Activated B cell treated with CpG ODN at 0.5 μM for 24 hours (primary cell): ENCODE measurements at places on chromosomes 6 and 20.

DNA sequence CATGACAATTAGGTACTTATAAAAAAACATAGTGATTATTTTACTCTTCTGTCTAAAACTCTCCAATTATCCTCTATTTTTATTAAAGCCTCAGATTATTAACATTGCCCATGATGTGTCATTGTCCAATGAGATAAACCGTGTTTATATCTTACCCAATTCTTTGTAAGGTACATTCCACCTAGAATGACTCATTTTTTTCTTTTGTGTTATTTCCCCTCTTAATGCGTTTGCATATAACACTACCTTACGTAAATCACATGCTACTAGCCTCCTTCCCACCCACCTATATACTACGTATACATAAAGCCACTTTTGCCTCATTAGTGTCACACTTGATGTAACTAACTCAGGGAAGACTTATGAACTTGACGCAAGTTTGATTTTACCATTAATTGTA, 336.3 kb upstream of the PTCHD4 start:
- DNase-seq = no peak

GRCh38 chr20:33787253-33787891, 23.8 kb upstream of the CHMP4B start:
- DNase-seq = no peak

- no peak for DNase-seq
Measured at GRCh38 chr6:157119502-157120027, 203.8 kb downstream of the TMEM242 start.

DNA sequence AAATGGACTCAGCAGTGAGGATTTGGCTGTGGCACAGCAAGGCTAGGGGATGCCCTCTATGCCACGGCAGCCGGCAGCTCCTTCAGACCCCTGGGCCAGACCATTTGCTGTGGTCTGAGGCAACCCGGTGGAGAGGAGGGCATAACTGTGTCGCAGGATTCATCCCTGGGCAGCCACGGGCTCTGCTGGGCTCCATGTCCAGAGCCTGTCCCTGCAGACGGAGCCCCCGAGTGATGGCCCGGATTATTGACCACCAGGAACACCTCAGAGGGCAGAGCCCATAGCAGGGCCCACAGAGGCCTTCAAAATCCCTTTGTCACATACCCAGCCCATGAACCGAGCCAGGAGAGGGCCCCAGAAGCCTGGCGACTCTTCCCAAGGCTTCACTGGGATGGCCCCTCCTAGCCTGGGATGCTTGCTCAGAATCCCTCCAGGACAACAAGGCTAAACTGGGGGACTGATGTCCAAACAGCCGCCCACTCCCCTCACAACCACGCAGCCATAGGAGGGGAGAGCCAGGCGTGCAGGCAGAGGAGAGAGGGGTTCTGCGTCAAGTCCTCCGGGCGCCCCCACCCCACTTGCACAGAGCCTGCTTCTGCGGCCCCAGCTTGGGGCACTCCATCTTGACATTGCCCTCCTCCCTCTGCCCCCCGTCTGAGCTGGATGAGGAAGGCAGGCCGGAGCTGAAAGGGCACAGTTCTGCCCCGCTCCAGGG, 68.2 kb upstream of the AFDN start:
- no peak for DNase-seq

DNA sequence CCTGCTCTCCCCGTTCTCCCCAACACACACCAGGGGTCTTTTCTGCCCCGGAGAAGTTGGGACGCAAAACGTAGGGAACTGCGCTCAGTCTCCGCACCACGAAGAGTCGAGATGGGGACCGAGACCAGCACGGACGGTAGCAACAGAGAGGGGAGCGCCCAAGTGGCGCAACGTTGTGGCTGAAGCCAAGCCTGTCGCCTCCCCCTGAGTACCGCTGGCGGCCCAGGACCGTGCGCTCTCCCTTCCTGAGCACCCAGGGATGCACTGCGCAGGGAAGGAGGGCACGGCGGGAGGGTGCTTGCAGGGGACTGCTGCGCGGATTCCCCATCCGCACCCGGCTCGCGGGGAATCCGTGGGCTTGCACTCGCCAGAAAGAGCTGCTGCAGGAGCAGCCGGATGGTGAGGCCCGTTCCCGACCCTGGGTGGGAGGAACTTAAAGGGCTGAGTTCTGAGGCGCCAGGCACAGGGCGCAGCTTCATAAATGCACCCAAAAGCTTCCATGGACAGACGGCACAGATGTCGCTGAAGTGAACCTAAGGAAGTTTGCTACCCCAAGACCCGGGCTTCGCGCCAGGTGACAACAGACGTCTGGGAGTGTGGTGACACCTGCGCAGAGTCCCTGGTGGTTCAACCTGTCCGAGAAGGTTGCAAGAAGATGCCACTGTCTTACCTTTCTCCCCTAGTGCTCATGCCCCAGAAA, 178.7 kb downstream of the TBXT start:
- DNase-seq = no peak

GRCh38 chr6:166500246-166500645, 86.2 kb downstream of the RAMACL start:
- DNase-seq = no peak

- DNase-seq = no peak
Measured at GRCh38 chr6:155222506-155222905, 41.3 kb upstream of the CLDN20 start.

- DNase-seq = no peak
Measured at GRCh38 chr6:89975991-89976693, 81.9 kb downstream of the GJA10 start.

DNA sequence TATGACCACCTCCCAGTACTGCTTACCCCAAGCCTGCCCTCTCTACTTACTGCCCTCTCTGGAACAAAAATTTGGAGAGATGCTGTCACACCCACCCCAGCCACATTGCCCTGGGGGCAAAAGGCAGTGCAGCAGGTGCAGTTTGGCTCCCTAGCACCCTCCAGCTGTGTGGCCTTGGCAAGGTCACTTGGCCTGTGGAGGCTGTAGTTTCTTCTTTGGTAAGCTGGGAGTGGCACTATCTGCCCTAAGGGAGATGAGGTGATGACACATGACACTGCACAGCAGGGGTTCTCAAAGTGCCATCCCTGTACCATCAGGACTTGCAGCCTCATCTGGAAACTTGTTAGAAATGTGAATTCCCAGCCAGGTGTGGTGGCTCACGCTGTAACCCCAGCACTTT, 44.8 kb downstream of the TAF8 start:
- no peak for DNase-seq

GRCh38 chr20:59013031-59013951, 5.9 kb upstream of the TUBB1 start:
- no peak for DNase-seq

- no peak for DNase-seq
Measured at GRCh38 chr6:116876107-116876506, 935 bp upstream of the RFX6 start.

DNA sequence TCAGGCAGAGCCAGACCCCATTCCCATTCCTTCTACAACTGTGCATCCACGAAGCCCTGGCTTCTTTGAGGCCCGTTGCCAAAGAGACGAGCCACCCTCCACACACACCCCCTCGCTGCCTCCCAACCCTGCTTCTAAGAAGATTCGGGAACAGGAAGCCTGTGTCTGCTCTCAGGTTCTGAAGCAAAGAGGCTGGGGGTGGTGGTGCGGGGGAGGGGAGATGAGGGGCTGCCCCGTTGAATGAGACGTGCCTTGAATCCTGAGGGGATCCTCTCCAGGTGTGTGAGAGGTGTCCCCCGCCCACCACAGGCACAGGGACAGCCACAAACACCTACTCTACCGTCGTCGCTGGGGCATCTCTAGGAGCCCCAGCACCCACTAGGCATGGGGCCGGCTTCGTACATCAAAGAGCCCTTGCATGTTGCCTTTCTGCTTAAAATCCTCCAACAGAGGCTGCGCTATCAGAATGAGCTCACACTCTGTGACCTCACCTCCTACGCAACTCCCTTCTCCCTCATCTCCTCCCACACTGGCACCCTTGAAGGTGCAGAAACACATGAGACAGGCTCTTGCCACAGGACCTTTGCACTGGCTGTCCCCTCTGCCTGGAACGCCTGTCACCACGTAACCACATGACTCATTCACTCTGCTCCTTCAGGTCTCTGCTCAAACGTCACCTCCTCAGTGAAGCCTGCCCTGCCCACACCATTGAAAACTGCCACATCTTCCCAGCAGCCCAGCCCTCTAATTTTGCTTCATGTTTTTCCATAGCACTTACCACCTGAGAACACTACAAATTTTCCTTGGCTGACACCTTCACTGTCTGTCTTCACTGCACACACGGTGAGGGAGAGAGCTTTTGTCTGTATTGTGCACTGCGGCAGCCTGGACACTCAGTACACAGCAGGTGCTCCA, 58.5 kb downstream of the PREX1 start:
- DNase-seq = no peak

DNA sequence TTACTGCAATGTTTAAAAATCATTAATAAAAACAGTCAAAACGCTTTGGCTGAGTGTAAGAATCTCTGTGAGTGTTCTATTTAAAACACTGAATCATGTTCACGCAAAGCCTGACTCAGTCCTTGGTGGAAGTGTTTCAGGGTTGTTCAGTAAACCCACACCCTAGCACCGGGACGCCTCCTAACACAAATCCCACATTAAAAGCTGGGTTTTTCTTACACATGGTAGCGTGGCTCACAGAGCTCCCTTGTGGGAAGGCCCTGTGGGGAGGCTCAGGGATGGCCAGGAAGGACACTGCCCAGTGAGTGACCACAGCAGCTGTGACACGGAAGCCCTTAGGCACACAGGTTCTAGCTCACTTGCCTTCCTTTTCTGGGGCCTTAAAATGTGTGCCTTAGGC, 80.2 kb downstream of the GMPR start:
- no peak for DNase-seq

- no peak for DNase-seq
Measured at GRCh38 chr6:100155141-100155540, 161.1 kb upstream of the MCHR2 start.

DNA sequence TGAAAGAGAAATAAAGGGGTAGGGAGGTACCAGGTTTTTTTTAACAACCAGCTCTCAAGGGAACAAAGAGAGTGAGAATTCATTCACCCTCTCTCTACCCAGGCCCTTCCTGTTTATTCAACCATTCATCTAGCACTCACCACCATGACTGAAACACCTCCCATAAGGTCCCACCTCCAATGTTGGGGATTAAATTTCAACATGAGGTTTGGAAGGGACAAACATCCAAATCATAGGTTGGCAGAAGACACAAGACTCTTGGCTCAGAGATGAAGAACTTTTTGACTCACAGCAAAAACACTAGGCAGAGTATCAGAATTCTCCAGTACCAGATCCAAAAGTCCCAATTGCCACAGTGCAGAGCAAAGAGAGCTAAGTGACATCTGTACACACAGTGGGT, 186.3 kb downstream of the EDN1 start:
- DNase-seq = no peak

- DNase-seq = no peak
Measured at GRCh38 chr6:42153921-42154320, 11.5 kb upstream of the C6orf132 start.

DNA sequence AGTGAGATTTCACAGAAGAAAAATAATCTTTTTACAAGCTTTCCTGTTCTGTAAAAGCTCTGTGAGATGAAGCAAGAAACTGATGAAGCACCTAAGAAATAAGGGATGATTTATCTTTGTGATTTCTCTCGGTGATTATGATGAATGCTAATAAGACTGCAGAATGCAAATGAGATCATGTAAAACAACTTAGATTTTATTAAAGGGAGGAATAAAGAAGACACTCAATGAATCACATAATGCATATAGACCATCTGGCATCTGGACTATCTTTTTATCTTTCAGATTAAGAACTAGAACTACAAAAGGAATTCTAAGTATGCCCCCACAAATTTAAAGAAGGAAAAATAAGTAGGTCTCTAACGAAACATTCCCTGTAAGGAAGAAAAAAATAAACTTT, 361.5 kb upstream of the OPRM1 start:
- DNase-seq = no peak

DNA sequence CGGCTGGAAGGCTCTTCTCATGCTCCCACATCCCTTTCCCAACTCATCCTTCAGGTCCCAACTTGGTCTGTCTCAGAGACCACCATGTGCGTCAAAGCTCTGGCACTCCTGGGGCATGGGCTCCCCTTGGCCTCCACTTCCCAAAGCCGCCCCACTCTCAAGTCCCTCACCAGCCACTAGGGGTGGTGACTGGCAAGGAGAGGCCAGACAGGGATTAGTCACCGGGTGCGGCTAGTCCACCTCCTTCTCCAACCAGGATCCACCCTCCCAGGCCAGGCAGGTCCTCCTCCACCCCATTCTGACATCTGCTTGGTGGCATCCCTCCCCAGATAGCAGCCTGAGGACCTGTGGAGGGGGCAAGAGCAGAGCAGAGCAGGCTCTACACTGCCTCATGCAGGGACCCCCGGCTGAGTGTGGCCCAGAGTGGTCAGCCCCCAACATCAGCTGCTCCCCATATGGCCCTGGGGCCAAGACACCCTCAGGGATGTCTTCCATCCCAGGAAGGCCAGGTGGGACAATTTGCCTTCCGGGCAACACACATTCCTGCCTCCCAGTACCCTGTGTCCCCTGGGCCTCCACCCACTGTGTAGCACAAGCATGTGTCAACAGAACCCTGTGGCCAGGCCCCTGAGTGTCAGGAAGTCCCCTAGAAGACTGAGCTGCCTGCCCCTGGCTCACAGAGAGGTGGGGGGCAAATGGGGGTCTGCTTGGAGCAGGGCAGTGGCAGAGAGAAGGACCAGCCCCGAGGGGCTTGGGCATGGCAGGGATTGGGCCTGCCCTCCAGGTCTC, 29.2 kb downstream of the YTHDF1 start:
- DNase-seq = no peak

DNA sequence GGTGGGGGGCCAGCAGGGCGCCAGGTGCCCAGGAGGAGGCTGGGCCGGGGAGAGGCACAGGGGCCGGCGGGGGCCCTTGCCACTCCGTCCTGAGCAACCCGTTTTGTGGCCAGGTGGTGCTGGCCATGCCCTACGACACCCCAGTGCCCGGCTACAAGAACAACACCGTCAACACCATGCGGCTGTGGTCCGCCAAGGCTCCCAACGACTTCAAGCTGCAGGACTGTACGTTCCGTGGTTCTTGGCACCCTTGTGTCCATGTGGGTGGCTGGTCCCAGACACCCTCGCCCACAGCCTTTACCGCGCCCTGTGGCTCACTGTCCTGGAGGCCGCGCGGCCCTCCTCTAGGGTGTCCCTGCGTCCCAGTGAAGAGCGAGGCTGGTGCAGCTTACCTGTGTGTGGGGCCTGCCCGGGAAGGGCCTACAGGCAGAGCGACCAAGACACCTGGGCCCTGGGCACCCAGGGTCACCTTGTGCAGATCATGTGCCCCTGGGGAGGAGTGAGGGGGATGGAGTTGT, 28.7 kb downstream of the PYGB start:
- peak; percentile 12 for DNase-seq

- no peak for DNase-seq
Measured at GRCh38 chr6:163789199-163789810, 374.8 kb downstream of the QKI start.

- DNase-seq = peak; percentile 81
Measured at GRCh38 chr20:1965520-1966351, 28.1 kb downstream of the PDYN start.
